Activated CD8-positive, alpha-beta memory T cell treated with anti-CD3 and anti-CD28 coated beads for 1 hour (primary cell): ENCODE measurements at places on chromosomes 13 and 19.

- DNase-seq = no peak
These were observed 88.8 kb downstream of the ARHGEF7 start for GRCh38 chr13:111203736-111204389.

DNA sequence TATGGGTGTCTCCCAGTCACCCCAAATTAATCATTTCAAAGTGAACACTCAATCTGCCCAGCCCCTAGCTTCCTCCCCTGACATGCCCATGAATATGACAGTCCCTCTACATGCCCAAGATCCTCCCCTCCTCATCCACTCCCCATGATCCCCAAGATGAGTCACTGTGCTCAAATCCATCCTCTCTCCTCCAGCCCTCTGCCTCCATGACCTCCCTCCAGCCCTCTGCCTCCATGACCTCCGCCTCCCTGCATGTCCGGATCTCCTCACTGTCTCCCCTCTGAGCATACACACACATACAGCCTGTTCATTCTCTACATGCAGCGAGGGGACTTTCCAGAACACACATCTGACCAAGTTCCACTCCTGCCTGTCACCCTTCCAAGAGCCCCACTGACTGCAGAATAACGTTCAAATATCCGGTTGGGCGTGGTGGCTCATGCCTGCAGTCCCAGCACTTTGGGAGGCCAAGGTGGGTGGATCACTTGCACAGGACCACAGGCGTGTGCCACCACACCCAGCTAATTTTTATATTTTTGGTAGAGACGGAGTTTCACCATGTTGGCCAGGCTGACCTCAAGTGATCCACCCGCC, 18.4 kb upstream of the FEM1A start:
- DNase-seq = no peak

GRCh38 chr13:22200440-22200839, 529.6 kb downstream of the FGF9 start:
- DNase-seq = no peak

DNA sequence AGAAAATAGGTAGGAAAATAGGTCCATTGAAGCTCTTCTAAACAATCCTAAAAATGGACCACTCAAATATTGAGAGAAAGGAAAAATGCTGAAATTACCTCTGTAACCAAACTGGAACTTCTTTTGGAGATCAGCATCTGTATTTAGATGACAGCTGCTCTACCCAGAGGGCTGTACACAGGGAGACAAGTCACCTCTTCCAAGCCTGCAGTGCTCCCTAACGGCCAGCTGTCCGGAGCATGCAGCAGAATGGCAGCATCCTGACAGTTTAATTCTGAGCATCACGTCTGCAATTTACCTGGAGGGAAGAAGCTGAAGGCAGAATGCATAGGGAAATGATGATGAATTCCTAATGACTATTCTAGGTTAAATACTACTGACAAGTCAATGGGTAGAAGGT, 62.8 kb upstream of the DIAPH3 start:
- DNase-seq = no peak

DNA sequence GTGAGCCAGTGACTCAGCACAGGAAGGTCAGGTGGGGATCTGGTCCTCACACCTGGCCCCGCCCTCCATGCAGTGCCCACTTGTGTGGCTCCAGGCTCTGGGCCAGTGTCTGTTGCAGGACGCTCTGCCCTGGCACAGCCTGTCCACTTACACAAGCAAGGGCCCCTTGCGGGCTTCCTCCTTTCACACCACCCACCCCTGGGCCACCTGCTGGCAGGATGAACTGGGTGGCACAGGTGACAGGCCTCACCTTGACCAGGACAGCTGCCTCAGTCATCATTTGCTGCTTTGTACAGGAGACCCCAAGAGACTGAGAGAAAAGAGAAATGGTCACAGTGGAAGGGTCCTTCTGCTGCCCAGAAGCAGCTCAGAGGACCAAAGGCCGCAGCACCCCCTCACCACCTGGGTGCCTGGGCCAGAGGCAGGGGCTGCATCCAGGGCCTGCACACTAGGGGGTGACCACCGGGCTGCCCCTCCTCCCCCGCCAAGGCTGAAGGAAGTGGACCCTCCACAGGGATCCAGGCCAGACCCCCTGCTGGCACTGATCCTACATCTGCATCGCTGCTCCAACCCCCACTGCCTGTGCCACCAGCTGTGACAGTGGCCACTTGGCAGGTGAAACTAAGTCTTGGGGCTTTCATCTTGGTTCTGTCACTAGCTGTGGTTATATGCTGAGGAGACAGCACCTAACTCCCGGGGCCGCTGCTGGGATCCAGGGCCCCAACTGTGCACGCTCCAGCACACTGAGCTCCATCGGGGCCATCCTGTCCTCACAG, 110.3 kb downstream of the TUBA3C start:
- DNase-seq = no peak

DNA sequence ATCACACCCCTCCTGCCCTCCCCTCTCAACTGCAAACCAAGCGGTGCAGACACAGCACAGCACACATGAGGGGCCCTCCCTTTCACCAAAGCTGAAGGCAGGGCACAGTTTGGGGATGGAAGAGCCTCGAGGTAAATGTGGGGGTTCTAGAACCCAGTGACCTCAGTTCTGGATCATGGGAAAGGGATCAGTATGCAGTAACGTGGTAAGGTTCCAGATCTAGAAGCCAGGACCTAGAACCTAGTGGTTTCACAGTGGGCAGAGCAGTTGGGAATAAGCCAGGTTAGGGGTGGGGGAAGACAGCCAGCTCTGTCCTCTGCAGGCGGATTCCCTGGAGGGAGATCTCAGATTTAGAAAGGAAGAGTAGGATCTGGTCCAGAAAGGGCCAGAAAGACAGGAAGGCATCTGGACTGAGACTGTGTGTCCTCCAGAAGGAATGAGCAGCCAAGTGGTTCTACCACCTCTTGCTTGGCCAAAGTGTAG, 3.1 kb downstream of the FTL start:
- DNase-seq = no peak

DNA sequence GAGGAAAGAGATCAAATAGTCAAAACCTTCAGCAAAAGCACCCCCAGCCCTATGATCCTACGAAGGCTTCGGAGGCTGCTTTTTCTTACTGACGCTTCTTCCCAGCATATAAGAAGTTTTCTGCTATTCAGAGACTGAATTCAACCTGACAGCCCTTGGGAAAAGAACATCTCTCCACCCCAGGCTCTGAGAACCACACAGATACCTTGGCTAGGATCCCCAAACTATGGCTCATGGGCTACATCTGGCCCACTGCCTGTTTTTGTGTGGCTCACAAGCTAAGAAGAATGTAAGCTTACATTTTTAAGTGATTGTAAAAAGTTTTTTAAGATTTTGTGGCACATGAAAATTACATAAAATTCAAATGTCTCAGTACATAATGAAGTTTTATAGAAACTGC, 3.0 kb downstream of the SLC15A1 start:
- DNase-seq = no peak

DNA sequence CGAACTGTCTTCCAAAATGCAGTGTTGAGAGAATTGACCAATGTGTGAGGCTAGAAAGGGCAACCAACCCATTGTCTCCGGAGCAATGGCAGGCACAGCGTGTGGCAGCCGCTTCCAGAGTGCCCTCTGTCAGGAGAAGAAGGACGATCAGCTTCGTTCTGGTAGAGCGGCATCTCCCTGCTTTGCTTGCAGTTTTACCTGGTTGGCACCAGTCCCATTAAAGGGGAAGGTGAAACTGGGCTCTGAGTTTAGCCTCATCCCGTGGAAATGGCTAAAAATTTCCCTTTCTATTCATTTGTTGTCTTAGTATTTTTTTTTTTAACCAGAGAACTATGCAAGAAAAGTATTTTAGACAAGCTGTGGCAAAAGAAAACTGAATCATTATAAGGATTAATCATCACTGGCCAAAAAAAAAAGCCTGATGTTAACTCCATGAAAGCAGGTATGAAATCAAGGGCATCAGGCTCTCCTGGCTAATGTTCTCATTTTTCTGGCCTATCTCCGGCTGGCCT, 81.5 kb upstream of the SLC7A1 start:
- DNase-seq = no peak
